ENCODE measurements at places on chromosomes 4 and X.

DNA sequence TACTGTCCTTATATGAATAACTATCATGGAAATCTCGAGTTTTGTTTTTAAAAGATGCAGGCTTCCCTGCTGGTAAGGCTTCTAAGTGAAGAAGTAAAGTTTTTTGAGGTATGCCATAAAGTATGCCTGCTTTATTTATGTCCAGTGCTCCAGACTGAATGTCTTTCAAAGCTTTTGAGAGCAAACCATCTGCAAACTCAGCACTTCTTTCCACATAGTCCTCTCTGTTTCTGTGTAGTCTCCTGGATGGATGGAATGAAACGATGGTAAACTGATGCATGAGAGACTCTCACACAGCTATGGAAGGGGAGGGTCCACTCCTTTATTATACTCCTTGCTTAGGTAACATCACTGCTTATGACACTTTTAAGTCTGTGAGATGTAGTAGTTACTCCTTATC lies 73.7 kb downstream of the NCAPG start:
- no peak for DNase-seq

- no peak for DNase-seq
These were observed 711 bp downstream of the ACE2 start for GRCh38 chrX:15600049-15600448.

DNA sequence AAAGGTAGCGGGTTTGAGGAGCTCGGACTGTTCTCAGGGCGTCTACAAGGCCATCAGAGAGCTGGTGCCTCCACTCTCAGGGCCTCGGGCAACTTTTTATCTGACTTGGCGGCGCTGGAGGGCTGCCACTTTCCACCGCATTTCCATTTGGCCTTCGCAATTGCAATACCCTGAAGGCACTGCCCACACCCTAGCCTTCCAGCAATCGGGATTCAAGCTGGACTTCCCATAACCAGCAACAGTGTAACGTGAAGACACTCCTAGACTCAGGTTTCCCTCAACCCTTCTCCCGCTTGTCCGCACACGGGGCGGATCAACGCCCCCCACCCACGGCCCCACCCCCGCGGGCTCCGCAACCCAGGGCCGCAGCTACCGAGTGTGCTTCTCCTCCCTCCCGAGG lies 50.2 kb upstream of the BCOR start:
- DNase-seq: no peak

DNA sequence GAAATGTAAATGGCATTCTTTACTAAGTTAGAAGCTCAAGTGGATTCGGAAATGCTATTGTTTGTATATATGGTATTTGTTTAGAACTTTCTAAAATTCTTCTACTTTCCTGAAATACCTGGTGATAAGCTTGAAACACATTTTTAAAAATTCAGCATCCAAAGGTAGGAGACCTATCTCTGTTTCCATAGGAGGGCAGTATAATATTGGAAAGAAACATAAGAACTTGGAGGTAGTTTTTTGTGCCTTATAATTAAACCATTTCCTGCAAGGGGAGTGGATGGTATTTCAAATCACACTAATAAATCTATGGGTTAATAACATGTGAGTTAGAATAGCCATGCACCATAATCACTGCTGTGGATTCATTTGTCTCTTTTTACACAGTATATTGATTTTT lies 217.4 kb upstream of the AADAT start:
- DNase-seq: no peak

Data from heart left ventricle (tissue), 16 donors.